ENCODE measurements at places on chromosomes 2 and 18.

DNA sequence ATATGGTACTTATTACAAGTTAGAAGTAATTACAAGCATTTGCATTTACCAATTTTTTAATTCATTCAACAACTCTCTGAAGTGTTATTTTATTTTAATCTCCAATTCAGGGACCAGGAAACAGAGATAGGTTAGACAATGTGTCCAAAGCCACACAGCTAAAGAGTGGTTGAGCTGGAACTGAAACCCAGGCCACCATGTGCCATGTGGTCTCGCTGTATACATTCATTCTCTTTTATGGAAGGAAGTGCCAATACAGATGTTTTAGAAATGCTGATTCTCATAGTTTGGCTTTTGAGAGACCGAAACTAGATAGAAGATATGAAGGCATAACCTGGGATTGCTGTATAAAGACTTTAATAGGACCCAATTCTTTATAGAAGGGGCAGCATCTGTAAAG lies 684.6 kb upstream of the ID2 start:
- DNase-seq = no peak

DNA sequence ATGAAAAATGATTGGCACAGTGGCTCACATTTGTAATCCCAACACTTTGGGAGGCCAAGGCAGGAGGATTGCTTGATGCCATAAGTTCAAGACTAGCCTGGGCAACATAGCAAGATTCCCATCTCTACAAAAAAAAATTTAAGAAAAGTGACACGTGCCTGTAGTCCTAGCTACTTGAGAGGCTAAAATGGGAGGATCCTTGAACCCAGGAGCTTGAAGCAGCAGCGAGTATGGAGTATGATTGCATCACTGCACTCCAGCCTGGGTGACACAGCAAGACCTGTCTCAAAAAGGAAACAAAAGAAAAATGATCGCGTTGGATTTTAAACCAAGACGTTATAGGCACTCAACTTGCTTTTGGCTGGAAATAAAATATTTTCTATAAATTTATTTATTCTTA lies 37.8 kb upstream of the CREB1 start:
- DNase-seq = no peak

DNA sequence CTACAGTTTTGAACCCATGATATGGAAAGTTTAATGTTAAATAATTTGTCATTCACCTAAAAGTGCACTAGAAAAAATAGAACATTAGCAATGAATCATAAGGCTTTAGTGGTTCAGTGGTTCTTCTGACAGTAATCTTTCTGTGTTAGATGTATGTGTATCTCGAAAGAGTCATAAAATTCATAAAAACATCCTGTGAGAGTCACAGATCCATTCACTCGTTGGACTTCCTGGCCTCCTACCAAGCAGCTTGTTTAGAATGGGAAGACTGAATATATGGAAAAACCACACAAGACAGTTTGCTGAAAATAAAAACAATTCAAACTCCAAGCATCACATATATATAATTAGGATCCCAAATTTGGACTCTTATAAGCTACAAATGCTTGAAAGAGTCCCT lies 34.8 kb downstream of the ADNP2 start:
- no peak for DNase-seq

GRCh38 chr18:78659748-78660147 lies 319.9 kb upstream of the SALL3 start:
- DNase-seq = no peak

DNA sequence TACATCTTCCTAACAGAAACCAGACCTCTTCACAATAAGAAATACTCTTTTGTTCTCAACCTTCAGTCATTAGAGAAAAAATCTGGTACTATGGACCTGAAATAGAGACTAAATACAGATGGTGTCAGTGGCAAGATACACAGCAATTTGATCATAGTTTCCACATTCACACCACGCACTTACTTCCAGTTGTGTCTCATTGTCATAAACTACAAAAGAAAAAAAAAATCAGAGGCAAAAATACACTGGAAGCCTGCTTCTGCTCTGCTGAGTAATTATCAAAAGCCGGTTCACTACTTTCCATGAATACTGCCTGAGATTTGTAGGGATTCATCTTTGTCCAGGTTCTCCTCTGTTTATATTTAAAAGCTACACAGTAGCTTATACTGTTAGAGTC lies 182.6 kb downstream of the PID1 start:
- no peak for DNase-seq

GRCh38 chr18:33717339-33717738 lies 139.3 kb downstream of the ASXL3 start:
- no peak for DNase-seq

DNA sequence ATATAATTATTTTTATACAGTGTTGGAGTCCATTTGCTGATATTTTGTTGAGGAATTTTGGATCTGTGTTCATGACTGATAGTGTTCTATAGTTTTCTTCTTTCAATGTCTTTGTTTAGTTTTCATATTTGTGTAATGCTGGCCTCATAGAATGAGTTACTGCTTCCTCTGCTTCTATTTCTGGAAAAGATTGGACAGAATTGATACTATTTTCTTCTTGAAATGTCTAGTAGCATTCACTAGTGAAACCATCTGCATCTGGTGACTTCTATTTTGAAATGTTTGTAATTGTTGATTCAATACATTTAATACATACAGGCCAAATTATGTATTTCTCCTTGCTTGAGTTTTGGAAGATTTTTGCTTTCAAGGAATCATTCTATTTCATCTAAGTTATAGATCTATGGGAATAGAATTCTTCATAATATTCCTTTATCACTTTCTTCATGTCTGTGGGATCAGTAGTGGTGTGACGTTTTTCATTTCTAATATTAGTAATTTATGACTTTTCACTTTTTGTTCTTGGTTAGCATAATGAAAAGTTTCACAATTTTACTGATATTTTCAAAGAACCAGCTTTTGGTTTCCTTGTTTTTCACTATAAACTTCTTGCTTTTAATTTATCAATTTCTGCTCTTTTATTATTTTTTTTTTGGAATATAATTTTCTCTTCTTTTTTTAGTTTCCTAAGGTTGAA lies 509.9 kb upstream of the VRK2 start:
- no peak for DNase-seq

DNA sequence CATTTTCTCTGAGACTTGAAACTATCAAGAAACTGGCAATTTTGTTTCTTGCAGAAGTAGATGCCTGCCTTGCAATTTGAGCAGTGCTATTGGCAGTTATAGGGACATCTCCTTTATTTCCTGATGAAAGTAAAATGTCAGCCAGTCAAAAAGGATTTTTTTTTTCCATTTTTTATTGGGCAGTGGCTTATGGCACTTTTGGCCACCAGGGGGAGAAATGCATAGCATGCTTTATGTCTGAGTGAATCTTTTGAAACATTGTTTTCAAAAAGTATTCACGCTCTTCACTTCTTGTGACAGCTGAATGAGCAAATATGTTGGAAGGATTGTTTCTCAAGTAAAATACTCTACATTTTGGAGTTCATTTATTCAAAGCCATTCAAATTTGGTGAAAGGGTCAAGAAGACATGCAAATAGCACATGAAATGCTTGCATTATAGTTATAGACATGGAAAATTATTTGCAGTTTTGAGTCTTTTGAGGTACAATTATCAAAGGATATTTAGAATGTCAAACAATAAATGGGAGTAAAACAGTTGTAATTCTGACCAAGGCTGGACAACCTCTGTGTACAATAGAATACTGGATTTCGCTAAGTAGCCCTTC lies 491.0 kb downstream of the CDH2 start:
- peak; percentile 33 for DNase-seq

DNA sequence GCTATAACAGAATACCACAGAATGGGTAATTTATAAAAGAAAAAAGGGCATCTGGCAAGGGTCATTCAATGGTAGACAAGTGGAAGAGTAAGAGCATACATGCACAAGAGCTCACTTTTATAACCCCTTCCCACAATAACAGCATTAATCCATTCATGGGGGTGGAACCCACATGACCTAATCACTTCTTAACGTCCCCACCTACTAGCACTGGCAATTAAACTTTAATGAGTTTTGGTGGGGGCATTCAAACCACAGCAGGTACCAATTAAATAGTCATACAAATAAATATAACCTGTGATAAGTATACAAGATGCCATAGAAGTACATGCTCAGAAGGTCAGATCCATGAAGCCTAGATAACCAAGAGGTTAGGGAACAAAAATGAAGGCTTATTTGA lies 48.6 kb downstream of the ROCK1 start:
- DNase-seq = no peak

- DNase-seq = peak; percentile 30
These were observed 118.8 kb downstream of the MSH2 start for GRCh38 chr2:47521666-47522285.

DNA sequence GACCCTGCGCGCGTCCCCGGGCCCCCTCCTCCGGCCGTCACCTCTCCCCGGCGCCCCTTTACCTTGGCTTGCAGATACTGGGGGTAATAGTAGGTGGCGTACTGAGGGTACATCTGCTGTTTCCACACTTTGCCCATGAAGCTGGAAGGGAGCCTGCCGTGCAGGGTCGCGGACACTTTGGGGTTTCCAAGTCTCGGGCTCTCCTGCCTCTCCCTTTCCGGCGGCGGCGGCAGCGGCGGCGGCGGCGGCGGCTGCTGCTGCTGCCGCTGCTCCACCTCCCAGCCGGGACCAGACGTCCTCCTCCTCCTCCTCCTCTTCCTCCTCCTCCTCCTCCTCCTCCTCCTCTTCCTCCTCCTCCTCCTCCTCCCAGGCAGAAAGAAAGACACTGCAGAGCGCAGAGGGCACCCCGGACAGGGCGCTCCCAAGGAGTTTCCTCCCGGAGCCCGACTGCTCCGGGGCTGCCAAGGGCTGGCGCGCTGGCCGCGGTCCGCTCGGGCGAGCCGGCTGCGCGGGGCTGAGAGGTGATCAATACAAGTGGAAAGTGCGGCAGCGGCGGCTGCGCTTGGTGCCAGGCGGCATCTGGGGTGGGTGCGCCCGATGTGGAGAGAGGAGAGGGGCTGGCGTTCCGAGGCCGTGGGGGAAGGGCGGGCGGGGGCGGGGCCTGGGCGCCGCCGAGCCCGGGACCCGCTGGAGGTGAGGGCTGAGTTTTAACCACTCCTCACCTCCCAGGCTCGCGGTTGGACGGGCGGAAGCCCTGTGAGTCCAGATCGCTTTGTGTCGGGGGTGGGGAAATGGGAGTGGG lies at the start of gene RBMS1:
RBMS1 (minus strand) TSS at position 581 of the 802 bp plus-strand sequence; CDS start at position 137, 444 bp downstream.
- peak; percentile 68 for DNase-seq

All from NCI-H2171 treated with DMSO at 0.1 percent for 48 hours (cell line).